MG63 (cell line): ENCODE measurements at places on chromosomes 7 and 10. TPM values are rescaled to one million over a fixed set of nuclear protein-coding genes. Genes with fewer than 3 reads are reported as not detected.

- DNase-seq: no peak
Observed at GRCh38 chr7:142139597-142140400, 28.3 kb downstream of the MGAM2 start.

CBLL1 gene
- 13.2 and 24.7 TPM in 2 replicates for total RNA-seq

NPY gene
- total RNA-seq: not detected in 2 replicates

DNA sequence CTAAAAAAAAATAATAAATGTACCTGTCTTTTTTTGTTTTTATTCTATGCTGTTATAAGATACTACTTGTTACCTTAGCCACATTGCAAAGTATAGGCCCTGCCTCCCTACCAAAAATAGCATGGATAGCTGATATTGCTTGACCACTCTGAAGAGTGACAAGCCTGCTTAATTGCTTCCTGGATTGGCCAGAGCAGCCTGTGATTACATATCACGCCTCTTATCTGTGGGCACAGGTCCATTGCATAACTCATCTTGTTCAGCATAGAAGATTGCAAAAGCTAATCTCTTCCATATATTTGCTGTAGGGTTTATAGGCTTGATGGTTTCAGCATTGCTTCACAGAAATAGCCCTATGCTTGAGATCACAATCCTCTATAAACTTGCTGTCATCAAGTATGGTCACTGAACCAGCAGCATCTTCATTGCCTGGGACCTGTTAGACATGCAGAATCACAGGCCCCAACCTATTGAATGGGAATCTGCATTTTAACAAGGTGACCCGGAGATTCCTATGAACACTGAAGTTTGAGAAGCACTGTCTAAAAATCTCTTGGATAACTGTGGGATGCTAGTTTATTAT lies 280.8 kb upstream of the CDC14C start:
- DNase-seq: no peak

GRCh38 chr10:13913897-13914296 lies 327.1 kb downstream of the PRPF18 start:
- no peak for DNase-seq

ADAMTS14 gene
- 1.6 and 2.7 TPM in 2 replicates for total RNA-seq

GRCh38 chr7:155027879-155028278 lies 25.0 kb upstream of the PAXIP1 start:
- DNase-seq: no peak

- DNase-seq: no peak
Observed at GRCh38 chr7:50273301-50273700, 31.2 kb upstream of the IKZF1 start.

CLDN3 gene
- not detected in 2 replicates for total RNA-seq

- DNase-seq: no peak
Observed at GRCh38 chr7:4023502-4023901, 658.6 kb upstream of the FOXK1 start.

DNA sequence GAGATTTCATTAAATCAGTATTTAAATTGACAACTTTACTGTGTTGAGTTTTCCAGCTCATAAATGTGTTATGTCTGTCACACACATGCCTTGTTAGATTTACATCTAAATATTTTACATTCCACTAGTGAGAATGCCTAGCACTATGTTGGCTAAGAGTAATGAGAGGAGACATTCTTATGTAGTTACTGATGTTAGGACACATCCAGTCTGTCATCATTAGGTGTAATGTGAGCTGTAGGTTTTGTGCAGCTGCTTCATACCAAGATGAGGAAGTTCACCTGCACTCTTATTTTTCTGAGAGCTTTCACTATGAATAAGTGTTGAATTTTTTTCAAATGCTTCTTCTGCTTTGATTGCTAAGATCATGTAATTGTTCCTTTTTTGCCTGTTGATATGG lies 218.0 kb upstream of the IGFBP3 start:
- no peak for DNase-seq

DNA sequence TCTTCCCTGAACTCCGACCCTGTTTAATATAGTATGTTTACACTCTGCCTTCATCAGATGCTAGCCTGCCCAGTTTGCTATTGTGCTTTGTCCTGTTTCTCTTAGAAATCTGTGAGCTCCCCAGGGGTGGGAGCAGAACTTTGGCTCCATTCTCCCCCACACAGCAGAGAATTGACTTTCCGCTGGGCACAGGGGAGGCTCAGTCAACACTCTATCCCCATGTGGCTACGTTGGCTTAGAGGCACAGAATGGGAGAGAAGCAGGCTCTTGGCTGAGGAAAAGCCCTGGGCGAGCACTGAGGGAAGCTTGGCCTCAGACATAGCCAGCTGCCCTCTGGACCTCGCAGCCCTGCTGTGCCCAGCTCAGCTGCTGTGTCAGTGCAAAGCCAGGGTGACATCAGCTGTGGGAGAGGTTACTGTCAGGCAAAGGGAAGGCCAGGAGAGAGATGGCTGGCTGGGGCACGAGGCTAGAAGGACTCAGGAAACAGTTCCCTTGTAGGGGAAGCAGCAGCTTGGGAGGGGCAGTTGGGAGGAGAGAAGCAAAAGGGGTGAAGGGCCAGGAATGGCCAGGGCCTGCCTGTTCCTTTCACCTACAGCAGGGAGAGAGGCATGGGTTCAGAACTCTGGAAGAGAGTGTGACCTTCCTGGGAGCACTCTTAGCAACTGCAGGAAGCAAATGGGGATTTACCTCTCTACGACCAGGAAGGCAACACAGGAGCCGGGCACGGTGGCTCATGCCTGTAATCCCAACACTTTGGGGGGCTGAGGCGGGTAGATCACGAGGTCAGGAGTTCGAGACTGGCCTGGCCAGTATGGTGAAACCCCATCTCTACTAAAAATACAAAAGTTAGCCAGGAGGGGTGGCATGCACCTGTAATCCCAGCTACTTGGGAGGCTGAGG lies 5.8 kb upstream of the SCD start:
- peak; percentile 79 for DNase-seq

LAMB4 gene
- not detected in 2 replicates for total RNA-seq

- no peak for DNase-seq
Observed at GRCh38 chr7:71783779-71784178, 628.4 kb downstream of the CALN1 start.
